Stromal cell of bone marrow (primary cell): ENCODE measurements at places on chromosomes 12 and 14.

DNA sequence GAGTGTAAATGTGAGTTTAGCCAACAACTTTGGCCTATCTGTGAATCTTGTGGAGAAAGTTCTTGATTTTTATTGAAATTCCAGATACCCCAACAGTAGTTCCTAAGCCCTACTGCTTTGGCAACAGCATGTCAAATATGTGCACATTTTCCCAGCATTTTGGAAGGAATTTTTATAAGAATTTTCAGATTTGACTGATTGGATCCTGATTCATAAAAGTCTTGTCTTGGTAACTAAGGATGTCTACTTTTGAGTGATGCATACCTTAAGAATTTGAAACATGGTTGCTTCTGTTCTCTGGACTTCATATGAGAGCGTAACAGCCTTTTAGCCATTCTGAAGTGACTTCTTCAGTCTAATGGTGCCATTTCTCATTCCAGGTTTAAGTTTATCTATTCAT lies 106.7 kb downstream of the ANO4 start:
- no peak for DNase-seq

DNA sequence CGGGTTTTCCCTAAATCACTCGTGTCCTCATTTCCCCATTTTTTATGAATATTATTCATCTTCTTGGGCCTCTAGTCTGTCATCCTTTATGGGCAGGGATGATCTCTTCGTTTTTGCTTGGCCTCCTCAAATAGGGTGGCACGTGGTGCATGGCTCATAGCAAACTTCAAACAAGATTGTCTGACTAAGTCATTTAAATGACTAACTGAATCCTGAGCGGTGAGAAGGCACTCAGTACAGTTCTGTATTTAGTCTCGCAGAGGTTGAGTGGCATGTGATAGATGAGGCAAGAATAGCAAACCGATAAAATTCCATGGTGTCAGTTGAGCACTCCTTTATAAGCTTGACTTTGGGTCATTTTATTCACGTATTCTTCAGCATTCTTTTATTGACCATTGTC lies 5.7 kb upstream of the JDP2 start:
- peak; percentile 76 for DNase-seq

- no peak for DNase-seq
Observed at GRCh38 chr12:56462565-56462964, 5.8 kb upstream of the SPRYD4 start.

DNA sequence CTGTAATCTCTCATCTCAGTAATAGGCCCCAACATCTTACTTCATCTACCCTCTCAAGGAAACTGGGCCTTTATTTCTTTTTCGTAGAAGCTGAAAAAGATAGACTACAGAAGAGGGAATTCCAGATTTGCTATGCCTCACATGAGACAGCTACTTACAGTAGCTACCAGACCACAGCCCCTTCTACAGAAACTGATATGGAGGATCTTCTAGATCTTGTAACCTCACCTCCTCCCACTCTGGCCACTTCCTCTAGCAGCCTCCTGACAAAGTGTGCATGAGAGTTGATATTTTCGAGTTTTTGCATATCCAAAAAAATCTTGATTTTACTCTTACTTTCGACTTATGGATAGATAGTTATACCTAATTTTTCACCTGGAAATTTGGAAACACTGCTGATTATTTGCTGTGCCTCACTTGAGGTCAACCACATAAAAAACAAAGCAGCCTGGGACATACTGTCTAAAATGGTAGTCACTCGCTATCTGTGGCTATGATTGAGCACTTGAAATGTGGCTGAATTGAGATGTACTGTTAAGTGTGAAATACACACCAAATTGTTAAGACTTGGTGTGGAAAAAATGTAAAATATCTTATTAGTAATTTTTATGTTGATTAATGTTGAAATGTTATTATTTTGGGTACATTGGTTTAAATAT lies 86.3 kb upstream of the NID2 start:
- DNase-seq, result no peak

DNA sequence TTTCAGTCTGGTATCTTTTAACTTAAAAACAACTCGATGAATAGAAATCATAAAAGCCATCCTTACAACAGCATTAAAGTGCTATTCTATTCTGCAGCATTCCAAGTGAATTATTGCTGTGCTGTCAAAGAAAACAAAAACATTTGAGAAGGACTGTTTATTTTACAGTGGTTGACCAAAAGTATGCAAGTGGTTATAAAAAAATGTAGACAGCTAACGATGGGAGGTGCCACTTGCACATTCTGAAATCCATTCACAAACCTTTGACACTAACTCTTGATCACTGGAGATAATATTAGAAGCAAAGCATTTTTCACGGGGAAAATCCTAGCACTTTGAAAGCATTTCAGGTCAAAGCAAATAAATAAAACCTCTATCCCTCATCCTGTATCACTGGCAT lies 55.6 kb downstream of the HMGA2 start:
- peak; percentile 73 for DNase-seq

GRCh38 chr14:61345151-61345482 lies 23.7 kb downstream of the PRKCH start:
- no peak for DNase-seq

DNA sequence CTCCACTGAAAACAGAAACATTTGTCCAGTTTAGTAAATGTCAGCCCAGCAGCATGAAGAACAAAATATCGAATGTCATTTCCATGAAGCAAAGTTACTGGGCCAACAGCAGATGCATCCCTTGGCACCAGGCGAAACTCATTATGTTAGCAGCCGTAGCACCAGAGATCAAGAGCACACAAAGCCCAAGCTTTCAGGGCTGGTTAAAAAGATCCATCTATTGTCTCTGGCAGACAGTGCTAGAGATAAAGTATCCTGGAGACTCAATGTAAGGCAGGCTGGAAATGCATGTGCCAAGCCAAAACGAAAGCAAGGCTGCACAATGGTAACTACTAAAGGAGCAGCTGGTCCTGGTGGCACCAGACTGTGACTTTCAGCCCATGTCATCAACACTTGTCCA lies 120.3 kb upstream of the PLEKHG7 start:
- DNase-seq, result no peak

GRCh38 chr12:43550831-43551271 lies 1.2 kb downstream of the ADAMTS20 start:
- DNase-seq, result no peak

DNA sequence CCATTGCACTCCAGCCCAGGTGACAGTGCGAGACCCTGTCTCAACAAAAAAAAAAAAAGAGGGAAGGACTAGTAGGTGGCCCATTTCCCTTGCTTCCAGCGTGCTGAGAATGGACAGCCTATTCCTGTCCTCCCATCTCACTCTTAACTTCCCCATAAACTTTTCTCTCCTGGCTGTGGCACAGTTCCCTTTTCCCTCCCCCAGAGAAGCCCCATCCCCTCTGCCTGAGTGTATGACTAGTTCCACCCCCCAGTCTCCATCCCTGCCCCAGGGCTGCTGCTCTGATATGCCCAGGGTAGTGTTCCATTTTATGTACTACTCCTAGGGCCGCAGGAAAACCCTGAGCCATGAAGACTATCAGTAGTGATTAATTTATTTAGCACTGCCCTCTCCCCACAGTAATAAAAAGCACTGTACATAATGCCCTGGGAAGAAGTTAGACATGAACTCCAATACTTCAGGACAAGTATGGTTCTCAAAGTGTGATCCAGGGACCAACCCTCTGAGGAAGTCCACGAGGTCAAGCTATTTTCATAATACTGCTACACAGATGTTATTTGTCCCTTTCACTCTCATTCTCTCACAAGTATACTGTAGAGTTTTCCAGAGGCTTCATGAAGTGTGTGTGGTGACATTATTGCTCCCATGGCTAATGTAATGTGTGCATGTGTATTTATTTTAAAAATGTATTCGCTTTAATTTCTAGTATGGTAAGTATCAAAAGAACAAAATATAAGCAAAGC lies 11.5 kb upstream of the CHD4 start:
- DNase-seq, result no peak

- no peak for DNase-seq
Observed at GRCh38 chr14:88092529-88092928, 87.6 kb downstream of the GPR65 start.

- no peak for DNase-seq
Observed at GRCh38 chr12:49618576-49618975, 4.8 kb upstream of the PRPF40B start.

- no peak for DNase-seq
Observed at GRCh38 chr12:99004799-99005466, 359.8 kb downstream of the APAF1 start.

GRCh38 chr12:131104463-131105350 lies 151.0 kb downstream of the ADGRD1 start:
- peak; percentile 43 for DNase-seq

- DNase-seq, result no peak
Observed at GRCh38 chr14:91059576-91060350, 678 bp downstream of the RPS6KA5 start.

DNA sequence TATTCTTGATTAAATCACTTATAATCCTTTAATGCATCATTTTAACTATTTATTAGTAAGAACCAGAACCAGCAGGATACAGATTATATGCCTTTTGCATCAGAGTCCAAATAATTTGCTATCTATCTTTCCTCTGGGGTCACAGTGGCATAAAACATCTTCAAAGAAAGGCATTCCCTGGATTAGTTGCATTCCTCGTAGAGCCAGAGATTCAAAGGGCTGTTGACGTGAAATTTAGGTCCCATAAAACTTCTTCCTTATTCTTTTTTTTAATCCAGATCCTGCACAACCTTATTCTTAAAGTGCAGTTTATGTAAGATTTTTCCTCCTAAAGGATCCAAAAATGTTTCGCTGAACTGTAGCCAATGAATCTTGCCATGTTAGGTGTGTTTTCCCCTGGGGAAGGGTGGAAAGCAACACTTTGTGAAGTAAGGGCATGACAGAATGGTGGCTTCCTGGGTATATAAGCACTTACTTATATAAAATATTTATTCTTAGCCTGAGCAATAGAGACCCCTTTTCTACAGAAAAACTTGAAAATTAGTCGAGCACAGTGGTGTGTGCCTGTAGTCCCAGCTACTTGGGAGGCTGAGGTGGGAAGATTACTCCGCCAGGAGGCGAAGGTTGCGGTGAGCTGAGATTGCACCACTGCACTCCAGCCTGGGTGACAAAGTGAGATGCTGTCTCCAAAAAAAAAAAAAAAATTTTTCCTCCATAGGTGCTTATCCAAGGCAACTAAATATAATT lies 208.7 kb downstream of the PCNX1 start:
- no peak for DNase-seq

- no peak for DNase-seq
Observed at GRCh38 chr12:27285403-27285802, 41.3 kb downstream of the STK38L start.

DNA sequence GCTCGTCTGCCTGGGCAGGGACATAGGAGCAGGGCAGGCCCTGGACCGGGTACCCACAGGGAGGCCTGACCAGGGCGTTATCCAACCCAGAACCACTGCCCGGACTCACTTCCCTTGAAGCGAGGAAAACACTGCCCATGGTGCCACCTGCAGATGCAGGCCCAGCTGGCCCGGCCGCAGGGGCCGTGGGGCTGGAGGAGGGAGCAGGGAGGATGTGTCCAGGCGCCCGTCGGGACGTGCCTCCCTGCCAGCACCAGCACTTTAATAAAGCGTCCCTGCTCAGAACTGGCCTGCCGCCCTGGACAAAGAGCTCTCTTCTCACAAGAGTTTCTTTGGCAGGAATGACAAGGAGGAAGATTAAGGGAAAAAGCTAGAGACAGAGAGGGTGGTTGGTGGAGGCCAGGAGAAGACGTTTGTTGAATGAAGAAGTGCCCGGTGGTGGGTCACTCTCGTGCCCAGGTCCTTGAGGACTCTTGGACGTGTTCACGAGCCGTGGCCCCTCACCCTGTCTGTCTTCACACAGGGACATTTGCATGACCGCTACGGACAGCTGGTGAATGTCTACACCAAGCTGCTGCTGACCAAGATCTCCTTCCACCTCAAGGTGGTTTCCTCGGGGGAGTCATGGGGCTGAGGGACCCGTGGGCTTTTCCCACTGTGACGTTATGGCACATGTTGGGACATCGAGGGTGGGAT lies 14.2 kb downstream of the HIP1R start:
- no peak for DNase-seq

DNA sequence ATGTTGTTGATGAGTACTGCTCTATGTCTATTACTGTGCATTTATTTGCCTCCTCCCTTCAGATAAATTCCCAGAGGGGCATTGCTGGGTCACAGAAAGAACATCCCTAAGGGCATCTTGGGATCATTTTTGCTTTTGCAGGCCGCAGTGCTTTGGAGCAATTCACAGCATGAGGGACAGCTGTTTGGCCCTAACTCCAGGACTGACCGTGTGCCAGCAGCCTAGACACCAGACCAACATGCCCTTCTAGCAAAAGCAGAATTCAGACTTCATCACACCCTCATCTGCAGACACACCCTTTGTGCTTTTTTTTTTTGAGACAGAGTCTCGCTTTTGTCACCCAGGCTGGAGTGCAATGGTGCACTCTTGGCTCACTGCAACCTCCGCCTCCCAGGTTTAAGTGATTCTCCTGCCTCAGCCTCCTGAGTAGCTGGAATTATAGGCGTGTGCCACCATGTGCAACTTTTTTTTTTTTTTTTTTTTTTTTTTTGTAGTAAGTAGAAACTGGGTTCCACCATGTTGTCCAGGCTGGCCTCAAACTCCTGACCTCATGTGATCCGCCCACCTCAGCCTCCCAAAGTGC lies 31.0 kb downstream of the RNF34 start:
- no peak for DNase-seq

GRCh38 chr12:6315184-6315583 lies 4.7 kb downstream of the PLEKHG6 start:
- no peak for DNase-seq

GRCh38 chr14:52018252-52018651 lies 28.9 kb downstream of the RTRAF start:
- DNase-seq, result no peak

DNA sequence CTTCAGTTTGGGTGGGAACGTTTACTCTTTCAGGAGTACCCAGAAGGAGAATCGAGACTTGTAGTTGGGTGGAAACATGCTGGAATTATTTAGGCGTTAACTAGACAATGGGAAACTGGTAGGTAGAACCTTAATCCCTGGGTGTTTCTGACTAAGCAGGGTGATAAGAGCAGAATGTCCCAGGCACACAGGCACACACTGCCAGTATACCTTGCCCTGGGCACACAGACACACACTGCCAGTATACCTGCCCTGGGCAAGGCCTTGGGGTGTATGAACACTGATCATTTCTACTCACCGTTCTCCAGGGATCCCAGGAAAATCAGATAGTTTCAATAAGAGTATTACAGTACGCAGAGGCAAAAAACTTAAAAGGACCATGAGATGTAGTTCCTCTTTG lies 115.5 kb downstream of the SNAPC1 start:
- no peak for DNase-seq

DNA sequence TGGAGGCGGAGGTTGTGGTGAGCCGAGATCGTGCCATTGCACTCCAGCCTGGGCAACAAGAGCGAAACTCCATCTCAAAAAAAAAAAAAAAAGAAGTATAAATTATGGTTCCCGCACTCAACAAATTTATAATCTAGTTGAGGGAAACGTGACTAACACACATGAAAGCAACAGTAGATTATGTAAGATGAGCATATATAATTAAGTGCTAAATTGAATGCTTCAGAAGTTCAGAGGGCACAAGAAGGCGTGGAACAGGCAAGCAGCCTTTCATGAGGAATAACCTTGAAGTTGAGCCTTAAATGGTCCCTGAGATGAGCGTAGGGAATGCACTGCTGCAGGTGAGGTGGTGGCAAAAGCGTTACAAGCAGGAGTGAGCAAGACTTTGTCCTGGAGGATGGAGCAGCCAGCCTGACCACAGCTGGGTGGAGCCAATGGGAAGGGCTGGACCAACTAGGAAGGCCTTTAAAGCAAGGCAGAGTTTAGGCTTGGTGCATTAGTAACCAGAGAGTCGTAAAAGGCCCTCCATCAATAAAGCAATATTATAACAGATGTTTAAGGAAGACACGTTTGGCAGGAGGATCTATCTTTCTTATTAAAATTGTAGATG lies 30.6 kb upstream of the TUBA1A start:
- DNase-seq, result no peak

GRCh38 chr14:36313206-36313605 lies 7.2 kb downstream of the MBIP start:
- DNase-seq, result no peak
